ENCODE measurements at places on chromosomes 7 and 10.

DNA sequence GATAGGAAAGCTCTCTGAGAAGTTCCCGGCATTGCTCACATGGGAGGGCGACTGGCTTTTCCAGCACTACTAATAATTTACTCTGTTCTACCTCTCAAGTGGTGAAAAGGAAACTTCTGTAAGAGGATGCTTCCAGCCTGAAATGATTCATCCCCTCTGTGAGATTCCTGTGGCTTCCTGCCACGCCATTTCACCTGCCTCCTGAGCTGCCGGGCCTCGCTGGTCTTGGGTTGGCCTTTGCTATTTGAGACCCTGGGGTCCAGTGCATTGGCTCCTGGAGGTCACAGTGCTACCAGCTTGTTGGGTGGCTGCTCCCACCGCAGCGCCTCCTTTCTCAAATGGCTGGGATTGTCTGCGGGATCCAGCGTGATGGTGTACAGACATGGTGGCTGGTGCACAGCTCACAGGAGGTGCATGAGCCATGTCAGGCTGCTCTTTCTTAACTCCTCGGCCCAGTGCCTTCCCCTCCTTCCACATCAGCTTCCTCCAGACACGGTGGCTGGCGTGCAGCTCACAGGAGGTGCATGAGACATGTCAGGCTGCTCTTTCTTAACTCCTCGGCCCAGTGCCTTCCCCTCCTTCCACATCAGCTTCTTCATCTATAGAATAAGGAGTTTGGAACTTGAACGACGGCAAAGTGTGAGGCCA is 42.9 kb upstream of the PCBD1 start:
- DNase-seq: no peak

DNA sequence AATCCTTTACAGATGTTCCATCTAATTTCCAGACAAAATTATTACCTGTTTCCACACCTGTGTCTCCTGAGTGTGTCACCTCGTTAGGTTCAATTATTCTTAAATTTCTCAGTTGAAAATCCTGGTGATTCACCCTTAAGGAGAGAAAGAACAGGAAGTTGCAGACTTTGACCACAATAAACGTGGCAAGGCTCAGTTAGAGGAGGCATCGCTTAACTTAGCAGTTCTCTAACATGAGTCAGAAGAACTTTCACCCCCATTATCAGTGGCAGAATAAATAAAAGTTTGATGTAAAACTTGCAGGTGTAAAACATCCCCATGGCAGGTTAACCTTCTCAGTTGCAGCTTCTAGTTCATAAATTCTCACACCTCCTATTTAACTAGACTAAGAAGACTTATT is 8.3 kb downstream of the XPNPEP1 start:
- peak; percentile 40 for DNase-seq

GRCh38 chr10:126098226-126098581 is 201.8 kb downstream of the FANK1 start:
- no peak for DNase-seq

- no peak for DNase-seq
Measured at GRCh38 chr7:87831097-87831496, 45.1 kb downstream of the SLC25A40 start.

DNA sequence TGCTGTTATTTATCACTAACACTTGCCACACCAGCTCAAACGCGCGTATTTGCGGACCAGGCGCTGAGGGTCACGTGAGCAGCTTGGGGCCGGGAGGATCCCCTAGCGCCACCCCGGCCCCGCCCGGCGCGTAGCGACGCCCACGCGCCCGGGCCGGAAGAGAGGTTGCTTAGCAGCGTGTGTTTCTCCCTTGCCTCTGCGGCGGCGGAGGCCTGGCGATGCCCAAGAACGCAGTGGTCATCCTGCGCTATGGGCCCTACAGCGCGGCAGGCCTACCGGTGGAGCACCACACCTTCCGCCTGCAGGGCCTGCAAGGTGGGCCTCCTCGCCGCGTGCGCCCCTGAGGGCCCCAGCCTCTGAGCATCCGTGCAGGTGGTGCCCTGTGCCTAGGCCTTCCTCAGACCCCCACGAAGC is at the start of gene C10orf53:
C10orf53 (plus strand) TSS at position 172 of the 414 bp plus-strand sequence; CDS start at position 219, 47 bp downstream.
- DNase-seq: peak; percentile 50

DNA sequence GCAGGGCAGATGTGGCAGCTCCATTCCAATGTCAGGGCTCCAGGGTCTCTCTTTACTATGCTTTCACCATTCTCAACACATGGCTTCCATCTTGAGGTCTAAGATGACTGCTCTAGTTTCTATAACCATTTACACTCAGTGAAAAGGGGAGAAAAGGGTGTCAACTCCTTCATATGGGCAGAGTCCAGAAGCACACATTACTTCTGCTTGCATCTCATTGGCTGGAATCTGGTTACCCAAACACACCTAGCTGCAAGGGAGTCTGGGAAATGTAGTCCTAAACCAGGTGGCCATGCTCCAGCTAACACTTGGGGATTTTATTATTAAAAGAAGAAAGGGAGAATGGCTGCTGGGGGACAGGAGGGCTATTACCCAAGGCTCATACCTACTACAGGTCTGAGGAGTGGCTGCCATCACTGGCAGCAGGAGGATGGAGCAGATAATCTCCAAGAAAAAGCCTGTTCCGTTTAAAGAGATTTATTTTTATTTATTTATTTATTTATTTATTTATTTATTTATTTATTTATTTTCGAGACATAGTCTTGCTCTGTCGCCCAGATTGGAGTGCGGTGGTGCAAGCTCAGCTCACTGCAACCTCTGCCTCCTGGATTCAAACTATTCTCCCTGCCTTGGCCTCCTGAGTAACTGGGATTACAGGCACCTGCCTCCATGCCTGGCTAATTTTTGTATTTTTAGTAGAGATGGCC is 29.1 kb upstream of the LBX1 start:
- DNase-seq: no peak

DNA sequence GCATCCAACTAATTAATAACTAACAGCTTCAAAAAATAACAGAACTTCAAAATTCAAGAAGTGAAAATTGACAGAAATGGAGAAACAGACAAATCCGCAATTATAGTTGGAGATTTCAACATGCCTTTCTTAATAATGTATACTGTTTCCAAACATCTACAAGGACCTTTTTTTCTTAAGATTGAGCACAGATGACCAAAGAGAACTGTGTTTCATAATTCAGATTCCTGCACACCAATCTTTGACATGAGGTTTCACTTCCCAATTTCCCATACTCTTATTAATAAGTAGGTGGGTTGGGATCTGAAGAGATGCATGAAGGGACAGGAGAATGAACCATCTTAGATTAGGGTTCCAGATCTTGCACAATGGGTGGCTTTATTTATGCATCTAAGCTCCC is 24.9 kb upstream of the GIMAP7 start:
- no peak for DNase-seq

DNA sequence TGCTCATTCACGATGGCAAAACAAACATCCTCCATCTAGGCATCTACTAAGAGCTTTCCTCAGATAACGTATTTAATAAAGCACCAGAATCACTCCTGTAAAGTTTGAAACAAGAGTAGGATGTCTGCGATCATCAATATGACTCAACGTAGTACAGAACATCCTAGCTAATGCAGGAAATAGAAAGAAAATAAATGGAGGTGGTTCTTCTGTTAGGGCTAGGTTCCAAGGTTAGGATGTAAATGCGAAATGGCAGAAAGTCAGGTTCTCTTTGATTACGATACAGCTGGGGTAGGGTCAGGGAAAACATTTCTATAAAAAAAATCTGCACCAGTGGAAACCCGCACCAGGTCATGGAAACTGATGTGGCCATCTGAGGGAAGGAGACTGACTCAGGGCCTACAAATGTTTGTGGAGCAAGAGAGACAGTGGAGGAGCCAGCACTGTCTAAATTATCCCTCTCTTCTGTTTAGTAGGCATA is 29.1 kb downstream of the CCDC6 start:
- DNase-seq: no peak

GRCh38 chr7:142522735-142523134 is 226.5 kb upstream of the PRSS1 start:
- no peak for DNase-seq

DNA sequence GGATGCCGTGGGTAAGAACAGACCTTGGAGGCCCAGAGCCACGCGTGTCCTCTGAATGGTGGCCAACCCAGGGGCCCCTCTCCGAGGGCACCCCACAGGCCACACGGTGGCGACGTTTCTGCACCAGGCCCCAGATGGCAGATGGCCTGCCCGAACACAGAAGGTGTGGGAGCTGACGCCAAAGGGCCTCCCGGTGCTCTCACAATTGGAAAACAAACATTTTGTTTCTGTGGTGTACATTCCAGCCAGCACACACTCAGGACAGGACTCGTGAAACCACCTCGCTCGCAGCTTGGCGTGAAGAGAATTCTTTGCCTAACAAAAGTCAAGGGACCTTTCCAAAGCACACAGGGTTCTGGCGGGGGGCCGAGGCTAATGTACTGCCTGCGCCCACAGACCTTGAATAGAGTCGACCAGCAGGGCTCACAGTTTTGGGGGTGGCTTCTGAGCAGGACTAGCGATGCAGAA is 112.1 kb downstream of the FAM53B start:
- peak; percentile 53 for DNase-seq

GRCh38 chr10:64040781-64041180 is 519.6 kb downstream of the REEP3 start:
- DNase-seq: no peak

DNA sequence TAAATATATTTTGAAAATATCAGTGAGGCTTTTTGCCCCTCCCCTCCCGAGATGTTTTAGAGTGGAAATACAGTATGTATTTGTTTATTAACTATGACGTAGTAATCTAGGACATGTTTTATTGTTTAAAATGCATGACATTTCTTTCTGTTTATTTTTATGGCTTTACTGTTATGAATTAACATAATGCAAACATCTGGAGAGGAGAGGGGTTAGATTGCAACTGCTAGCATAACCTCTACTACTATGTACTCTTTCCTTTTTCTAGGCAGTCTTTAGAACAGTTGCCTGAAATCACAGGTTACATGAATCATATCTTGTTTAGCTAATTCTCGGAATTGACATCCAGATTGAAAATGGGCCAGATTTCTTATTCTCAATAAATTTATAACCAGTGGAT is 7.4 kb downstream of the BTAF1 start:
- no peak for DNase-seq

DNA sequence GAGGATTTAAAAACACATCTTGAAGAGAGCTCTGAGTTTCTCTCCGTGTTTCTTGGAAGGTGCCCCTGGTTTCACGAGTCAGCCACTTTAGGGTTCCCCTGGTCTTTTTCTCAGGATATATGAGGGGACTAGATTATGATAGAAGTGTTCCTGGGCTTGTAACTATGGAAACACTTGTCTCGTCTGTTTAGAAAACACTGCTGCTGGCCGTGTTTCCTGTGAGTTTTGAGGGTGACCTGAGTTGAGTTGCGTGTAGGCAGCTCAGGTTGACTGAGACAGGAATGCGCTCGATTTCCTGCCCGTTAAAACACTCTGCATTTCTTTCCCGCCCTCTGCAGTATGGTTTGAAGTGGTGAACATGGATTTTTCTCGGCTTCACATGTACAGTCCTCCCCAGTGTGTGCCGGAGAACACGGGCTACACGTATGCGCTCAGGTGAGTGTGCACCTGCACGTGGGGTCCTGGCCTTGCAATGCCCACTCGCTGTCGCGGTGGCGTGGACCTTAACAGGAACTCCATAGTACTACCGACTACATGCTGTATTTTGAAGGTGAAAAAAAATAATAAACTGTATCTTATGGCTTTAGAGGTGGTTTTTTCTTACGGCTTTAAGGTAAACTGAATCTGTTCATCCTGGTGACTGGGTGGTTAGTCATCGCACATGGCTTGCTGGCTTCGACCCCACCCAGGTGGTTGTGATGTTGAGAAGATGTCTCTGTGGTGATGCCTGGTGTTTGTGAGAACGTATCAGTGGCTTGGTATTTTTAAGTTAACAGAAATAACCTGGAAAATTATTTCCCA is at the start of gene SUN1:
SUN1 (plus strand) TSS at position 310 of the 801 bp plus-strand sequence; CDS start at position 359, 49 bp downstream.
- DNase-seq: peak; percentile 81

DNA sequence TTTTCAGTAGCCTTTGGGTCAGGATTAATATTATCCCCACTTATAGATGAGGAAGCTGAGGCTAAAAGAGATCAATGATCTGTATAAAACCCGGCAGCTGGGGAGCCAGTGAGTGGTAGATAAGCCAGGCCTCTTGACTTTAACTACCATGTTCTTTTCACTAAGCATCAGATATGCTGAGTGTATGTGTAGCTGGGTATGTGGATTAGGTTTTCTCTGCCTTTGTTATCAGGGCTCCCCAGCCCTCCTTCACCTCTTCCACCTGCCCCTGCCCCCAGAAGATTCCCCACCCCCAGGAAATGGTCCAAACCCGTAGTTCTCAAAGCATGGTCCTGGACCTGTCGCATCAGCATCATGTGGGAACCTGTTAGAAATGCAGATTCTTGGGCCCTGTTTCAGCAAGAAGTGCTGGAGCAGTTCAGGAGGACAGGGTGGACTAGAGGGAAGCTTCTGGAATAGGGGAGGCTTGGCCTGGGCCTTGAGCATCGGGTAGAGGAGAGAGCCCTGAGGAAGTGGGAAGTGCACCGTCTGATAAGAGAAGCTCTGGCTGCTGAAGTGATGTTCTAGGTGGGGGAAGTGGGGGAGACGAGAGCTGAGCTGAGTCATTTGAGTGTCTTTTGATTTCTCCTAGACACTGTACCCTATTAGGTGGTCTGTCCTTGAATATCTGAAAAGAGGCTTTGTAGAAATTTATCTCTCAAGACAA is 101.3 kb downstream of the HIF1AN start:
- DNase-seq: no peak

DNA sequence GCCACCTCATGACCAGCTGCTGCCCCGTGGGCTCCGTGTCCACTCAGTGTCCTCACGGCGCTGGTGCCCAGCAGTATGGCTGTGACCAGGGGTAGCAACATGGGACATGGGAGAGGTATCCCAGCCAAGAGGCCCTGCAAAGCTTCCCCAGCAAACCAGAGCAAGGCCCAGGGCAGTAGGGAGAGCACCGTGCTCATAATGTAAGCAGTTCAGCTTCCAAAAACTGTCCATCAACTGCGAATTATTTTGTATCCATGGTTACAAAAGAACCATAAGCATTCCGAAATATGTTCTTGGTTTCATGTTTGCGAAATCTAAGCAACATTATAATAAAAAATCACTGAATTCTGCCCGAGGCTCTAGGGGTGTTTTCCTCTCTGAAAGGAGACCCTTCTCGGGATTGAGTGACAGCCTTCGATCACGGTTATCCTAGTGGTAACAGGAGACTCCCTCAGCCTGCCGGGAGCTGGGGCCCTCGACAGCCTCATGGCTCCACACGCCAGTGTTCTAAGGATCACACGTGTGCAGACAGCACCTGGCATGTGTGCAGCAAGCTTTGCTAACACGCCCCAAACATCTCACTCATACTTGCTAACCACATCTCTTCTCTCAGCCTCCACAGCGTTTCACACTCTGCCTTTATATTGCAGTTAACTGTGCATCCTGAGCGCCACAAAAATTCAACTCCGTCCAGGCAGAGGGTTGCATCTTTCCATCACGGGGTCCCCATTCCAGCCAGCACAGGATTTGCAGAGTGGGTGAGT is 117.6 kb downstream of the DIP2C start:
- no peak for DNase-seq

DNA sequence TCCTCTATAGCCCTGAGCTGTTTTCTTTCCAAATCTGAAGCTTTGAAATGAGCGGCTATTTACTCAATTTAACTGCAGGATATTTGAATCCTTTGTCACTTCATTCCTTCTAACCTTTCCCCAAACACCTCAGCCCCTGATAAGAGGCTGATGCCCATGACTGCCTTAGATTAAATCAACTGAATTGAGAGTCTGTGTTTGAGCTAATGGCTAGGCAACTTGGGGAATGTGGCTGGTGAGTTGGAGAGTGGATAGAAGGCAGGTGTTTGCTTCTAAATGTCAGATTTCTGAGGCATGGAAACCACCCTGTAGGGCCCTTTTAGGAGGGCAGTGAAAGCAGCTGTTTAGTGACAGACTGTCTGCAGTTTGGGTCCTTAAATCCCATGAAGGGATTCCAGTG is 759.9 kb downstream of the LRMDA start:
- no peak for DNase-seq

GRCh38 chr10:85175635-85176034 is 847.2 kb downstream of the CCSER2 start:
- no peak for DNase-seq

All from stimulated activated CD4-positive, alpha-beta T cell treated with anti-CD3 and anti-CD28 coated beads, Interleukin-15, amount 100 ng/mL, for 24 hours (primary cell).